ENCODE measurements at places on chromosomes 2 and 18.

- no peak for DNase-seq
These were observed 42.4 kb upstream of the BIN1 start for GRCh38 chr2:127149384-127149783.

DNA sequence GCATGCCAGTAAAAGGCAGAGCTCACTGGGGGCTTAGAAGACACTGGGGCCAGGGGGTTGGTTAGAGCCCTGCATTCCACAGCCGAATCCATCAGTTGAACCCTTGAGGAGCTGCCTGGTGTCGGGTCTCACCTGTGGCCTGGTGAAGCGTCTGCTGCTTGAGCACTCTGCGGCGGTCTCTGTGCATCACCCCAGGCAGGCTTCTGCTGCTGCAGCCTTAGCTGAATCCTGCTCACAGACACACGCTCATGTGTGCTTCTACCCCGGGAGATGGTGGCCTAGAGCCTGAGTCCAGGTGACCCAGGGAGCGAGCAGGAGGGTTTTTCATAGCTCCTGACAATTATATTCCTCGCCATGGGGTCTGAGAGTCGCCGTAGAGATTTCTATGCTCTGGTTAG, 192.1 kb downstream of the MGAT5 start:
- no peak for DNase-seq

DNA sequence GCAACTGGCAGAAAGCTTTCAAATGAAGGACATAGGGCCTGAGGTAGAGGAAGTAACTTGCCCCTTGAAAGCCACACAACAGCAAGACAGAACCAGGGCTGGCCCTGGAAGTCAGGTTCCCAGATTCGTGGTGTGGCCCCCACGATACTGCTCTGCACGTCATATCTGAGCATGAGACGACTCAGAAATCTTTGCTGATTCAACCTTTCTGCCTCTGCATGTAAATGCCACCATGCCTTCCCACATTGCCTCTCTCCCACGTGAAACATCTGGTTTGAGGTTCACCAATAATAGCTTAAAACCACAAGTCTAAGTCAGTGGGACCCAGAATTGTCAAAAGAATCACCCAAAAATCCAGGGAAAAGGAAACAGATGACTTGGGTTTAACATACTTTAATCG, 214.0 kb upstream of the TRIB2 start:
- DNase-seq, result no peak

DNA sequence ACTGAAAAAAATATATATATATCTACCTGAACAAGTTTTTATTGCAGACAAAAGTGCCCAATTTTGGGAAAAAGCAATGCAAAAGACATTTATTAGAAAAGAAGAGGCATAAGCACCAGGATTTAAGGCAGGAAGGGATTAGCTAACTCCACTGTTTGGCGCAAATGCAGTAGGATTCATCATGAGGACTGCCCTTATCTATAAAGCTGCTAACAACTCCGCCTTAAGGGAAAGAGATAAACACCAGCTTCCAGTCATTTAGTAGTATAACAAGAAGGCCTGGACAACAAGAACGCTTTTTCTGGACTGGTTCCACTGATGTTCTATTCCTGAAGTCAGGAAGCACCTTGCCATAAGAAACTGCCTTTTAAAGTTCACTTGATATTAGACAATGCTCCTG, 52.9 kb upstream of the FSHR start:
- no peak for DNase-seq

GRCh38 chr2:229133155-229133772, 137.8 kb downstream of the PID1 start:
- no peak for DNase-seq

DNA sequence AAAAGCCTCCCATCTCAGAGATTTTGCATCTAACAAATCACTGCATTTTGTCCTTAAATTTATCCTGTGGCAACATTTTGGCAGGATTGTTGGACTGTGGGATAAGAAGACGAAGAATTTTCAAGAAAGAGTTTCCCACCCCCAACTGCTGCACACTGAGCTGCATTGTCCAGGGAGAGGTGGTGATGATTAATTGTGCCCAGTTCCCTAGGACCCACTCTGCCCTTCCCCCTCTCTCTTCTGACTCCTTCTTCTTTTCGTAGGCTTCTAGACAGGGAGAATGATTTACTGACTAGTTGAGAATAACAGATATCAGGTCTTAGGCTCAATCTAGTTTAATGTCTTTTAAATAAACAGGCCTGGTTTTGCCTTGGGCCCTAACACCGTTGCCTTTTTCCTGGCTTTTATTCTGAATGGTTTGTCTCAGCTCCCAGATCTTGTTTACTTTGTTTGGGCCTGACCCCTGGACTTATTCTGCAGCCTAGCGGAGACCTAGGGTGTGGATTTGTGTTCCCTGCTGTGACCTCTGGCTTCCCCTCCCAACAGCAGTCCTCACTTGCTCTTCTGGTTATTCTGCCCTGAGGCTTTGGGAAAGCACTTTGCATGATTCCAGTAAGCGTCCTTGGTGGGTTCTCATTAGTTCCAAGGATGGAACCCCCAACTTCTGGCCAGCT, 233.3 kb downstream of the INSIG2 start:
- DNase-seq, result no peak

- DNase-seq, result peak; percentile 88
These were observed 20.3 kb upstream of the LAPTM4A start for GRCh38 chr2:20071397-20072383.

Measured in brain pericyte (primary cell).